ENCODE measurements at places on chromosomes 1 and 21.

- no peak for DNase-seq
Observed at GRCh38 chr1:162252214-162252613, 124.4 kb downstream of the SPATA46 start.

- no peak for DNase-seq
Observed at GRCh38 chr1:226108935-226109828, 46.7 kb downstream of the H3-3A start.

- no peak for DNase-seq
Observed at GRCh38 chr1:62726011-62726442, 37.8 kb upstream of the DOCK7 start.

DNA sequence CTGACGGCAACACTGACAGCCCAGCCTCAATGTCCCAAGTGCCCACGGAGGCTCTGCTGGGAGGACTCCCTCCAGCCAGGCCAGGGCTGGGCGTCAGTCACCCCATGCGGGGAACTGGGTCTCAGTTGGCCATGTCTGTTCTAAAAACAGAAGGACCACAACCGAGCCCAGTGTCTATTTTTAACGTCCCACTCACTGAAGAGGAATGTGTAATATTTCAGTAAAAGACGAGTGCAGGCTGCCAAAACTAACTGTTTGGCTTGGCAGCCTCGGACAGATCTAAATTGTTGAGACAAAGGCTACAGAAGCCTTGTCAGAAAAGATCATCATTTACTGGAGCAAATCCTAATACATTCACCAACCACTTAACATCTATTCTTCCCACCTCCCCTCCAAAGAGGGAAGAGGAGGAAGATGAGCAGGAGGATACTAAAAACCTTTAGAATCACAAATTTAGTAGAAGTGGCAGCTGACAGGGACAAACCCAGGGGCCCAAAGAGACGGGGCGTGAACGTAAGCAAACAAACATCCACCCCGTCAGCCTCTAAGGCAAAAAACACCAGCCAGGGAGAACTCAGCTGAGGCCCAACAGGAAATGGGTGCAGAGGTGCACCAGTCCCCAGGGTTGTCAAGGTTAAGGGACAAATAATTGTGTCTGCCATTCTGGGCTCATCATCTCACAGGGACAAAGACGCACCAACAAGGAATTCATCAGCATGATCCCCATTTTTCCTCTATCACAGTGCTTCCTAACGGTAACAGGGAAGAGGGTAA, 18.7 kb downstream of the C1orf198 start:
- DNase-seq = no peak

DNA sequence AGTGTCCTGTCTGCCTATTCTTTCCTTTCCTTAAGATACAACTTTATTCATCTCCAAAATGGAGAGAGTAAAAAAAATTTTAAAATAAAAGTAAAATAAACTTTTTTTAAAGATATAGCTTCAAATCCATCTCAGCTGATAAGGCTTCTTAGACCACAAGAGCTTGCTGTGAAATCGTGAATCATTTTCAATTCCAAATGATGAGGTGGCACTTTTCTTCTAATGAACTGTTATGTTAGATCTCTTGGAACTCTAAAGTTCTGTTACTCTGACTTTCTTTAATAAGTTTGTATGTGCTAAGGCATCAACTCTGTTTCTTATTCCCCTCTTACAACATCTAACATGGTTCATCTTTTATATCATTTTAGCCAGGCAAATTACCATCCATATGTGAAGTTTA, 4.5 kb downstream of the SH3GLB1 start:
- no peak for DNase-seq

DNA sequence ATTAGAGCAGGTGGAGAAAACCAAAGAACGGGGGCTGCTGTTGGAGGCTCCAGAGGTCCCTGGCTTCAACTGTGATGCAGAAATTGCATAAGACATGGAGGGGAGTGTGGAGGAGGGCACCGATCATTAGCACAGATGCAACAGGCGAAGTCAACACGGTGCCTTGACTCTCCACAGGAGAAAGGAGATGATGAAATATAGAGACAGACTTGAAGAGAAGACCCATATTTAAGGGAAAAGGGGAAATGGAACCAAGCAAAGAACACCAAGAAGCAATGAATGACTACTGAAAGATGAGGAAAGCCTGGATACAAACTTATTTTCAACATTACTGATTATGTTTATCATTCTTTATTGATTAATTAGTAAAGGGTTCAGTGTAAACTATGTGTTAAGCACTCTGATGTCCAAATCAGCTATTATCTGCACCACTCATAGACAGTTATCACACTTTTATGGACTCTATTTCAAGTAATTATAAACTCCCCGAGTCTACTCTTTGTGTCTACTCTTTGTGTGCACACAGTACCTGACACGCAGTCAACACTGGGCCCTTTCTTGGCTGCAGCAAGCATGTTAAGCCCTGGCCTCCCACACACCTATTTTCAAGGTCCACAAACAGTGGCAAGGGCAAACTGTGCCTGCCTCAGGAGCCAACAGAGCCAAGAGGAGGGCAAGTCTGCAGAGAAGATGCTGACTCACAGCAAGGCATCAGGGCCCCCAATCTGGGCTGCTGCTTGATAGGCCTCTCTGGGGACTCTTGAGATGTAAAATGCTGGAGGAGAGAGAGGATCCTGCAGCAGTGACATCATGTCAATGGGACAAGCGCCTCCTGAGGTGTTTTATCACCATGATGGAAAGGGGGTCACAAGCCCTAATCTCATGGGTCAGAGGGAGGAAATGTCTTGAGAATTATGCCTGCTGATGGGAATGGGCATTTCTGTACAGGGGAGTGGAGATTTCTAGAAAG, 17.6 kb downstream of the PCNX2 start:
- DNase-seq = no peak

GRCh38 chr1:35046730-35047129, 15.0 kb upstream of the ZMYM6 start:
- no peak for DNase-seq

DNA sequence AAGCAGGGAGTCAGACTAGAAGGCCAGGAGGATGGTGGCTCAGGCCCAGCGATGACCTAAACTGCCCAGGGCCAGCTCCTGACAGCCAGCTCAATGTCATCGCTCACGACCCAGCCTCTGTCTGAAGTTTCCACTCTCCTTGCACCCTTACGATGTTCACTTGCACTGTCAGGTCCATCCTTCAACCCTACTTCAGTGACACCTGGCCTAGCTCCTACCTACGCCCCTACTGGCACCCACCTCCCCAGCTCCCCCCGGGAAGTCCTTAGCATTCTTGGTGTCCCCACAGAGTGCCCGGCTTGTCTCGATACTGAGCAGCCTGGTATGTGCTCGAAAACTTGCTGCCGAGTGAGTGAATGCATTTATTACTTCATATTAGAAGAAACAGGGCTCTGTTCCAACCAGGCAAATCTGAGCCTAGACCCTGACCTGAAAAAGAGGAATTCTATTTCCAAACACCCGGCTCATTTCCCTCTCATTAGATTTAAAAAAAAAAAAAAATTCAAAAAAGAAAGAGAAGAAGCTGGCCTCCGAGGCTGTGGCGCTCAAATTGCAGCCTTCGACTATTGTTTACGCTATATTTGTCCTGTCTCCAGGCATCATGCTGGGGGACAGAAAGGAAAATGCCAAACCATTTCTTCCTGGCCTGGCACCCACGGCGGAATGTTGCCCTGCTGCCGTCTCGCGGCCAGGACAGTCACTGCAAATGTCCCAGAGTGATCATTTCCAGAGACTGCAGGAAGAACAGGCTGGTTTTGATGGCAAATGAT, 29.8 kb upstream of the LRRC38 start:
- DNase-seq = no peak

DNA sequence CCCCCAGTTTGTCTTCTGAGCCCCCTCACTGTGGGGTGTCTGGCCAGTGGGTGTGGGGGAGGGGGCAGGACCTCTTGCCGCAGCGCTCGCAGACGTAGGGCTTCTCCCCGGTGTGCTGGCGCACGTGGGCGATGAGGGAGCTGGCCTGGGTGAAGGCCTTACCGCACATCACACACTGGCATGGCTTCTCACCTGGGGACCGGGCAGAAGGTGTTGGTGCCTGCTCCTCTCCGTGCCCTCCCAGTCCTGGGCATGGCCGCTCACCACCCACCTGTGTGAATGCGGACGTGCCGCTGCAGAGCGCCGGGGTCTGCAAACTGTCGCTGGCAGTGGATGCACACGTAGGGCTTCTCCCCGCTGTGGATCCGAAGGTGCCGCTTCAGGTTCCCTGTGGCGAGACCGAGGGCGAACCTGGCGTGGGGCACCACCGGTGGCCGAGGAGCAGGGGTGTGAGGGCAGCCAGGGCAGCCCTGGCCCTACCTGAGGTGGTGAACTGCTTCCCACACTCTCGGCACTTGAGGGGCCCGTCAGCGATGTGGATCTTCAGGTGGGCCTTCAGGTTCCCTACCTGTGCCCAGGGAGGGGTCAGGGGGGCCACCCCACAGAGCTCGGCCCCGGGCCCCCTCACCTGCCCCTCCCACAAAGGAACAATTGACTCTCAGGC, 32.4 kb downstream of the ZBTB17 start:
- DNase-seq = no peak

DNA sequence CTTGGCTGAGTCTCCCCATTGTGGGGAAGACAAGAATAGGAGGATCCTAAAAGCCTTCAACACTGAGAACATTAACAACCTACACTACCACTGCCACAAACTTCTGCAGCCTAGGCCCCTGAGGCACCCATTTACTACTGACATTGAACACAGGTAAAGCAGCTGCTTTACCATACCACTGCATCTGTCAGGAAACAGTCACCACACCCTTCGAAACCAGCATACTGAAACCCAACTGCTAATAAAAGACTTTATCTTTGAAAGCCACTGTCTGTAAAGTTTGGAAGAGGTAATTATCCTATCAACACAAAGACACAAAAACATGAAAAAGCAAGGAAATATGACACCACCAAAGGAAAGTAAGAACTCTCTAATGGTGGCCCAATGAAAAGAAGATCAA, 7.4 kb downstream of the IFNAR1 start:
- DNase-seq = no peak

- DNase-seq = no peak
Observed at GRCh38 chr1:61506236-61506635, 218.7 kb downstream of the TM2D1 start.

DNA sequence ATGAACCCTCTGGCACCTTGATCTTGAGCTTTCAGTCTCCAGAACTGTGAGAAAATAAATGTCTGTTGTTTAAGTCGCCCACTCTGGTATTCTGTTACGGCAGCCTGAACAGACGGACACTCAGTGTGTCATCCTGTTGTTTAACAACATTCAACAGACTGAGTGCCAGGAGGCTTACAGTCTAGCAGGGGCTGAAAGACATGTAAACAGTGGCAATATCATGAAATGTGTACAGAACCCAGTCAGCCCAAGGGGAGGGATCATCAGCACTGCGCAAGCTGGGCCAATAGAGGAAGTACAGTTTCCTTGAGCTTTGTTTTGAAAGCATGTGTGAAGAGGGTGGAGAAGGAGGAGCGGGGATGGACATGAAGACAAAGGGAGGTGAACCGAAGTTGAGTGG, 13.6 kb downstream of the DIP2A start:
- no peak for DNase-seq

GRCh38 chr1:239678181-239678580, 291.8 kb downstream of the CHRM3 start:
- no peak for DNase-seq

DNA sequence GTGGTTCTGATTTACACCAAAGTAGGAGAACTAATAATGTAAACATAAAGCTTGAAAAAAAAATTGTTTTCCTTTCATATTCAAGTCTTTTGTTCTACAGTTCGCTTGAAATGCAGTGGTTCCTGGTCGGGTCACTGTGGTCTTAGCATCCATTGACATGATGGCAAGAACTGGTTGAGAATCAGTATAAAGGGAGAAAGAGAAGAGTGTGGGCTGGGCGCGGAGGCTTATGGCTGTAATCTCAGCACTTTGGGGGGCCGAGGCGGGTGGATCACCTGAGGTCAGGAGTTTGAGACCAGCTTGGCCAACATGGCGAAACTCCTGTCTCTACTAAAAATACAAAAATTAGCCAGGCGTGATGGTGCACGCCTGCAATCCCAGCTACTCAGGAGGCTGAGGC, 250.9 kb downstream of the BACH1 start:
- no peak for DNase-seq

GRCh38 chr1:94925004-94925403, 1.9 kb downstream of the CNN3 start:
- no peak for DNase-seq

DNA sequence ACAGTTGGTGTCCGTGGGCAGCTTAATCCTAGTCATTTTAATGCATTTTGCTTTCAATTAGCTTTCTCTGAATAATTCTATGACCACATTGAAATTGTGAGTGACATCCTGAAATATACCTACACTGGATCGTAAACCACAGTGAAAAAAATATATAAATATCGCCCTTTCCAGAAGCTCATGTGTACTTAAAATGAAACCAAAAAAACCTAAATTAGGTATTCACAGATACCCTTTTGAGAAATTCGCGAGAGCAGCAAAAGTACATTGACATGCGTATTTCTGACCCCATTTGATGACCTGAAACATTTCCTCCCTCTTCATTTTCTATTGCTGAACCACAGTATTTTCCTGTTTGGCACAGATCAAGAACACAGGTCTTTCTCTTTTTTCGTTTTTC, 253.8 kb downstream of the LTN1 start:
- DNase-seq = no peak

DNA sequence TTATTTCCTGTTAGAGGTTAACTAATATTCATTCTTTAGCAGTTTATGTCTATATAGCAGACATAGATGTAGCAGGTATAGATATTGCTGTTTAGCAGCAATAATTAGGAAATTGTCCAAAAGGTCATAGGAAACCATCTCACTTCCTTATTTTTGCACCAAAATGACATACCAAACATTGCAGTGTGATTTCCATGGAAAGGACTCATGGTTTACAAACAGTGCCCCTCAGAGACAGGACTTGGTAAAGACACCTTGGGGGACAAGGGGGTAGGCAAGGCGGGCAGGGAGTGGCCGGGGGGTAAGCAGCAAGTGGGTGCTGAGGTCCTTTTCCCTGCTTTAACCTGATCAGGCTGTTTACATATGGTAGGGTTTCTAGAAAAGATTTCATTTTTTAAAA, 30.5 kb downstream of the BATF3 start:
- DNase-seq = no peak

DNA sequence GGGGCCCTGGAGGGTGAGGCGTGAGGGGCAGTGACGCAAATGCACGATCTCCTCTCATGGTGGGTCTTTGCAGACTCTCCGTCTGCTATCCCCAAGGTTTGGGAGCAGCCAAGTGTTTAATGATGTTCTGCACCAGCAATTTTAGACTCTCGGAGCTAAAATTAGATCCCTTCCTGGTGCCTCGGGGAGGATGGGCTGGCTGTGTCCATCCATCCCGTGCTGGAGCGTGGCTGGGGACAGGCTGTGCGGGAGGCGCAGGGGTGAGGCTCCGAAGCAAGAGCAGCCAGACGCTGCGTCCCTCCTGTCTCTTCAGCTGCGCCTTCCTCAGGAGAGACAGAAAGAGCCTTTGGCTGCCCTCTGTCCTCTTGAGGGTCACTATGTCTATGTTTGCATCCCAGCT, 387.6 kb downstream of the CAMTA1 start:
- DNase-seq = no peak

All from effector CD8-positive, alpha-beta T cell (primary cell).